ENCODE measurements at places on chromosomes 11 and 22.

- no peaks in the 10 kb centered on the region for H3K27me3 ChIP-seq
- H3K36me3 ChIP-seq = peaks cover 5% of the 10 kb centered on the region
- no peak overlapping the region for H3K27ac ChIP-seq
- H3K4me1 ChIP-seq = peaks cover 64% of the 10 kb centered on the region
- DNase-seq = no peak
Observed at GRCh38 chr11:85784480-85785265, 26.3 kb downstream of the SYTL2 start.

DNA sequence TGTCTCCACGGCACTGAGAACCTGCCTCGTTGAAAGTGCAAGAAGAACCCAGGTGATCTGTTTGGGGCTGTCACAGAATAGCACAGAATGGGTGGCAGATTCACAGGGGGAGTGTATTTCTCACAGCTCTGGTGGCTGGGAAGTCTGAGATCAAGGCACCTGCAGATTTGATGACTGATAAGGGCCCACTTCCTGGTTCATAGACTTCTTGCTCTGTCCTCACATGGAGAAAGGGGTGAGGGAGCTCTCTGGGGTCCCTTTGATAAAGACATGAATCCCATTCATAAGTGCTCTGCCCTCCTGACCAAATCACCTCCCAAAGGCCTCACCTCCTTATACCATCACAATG lies 198.5 kb upstream of the SORL1-AS1 start:
- H3K27me3 ChIP-seq = peaks cover 9% of the 10 kb centered on the region
- H3K27ac ChIP-seq = no peak overlapping the region
- H3K36me3 ChIP-seq = no peaks in the 10 kb centered on the region
- peaks cover 36% of the 10 kb centered on the region for H3K4me1 ChIP-seq
- no peak for DNase-seq

DNA sequence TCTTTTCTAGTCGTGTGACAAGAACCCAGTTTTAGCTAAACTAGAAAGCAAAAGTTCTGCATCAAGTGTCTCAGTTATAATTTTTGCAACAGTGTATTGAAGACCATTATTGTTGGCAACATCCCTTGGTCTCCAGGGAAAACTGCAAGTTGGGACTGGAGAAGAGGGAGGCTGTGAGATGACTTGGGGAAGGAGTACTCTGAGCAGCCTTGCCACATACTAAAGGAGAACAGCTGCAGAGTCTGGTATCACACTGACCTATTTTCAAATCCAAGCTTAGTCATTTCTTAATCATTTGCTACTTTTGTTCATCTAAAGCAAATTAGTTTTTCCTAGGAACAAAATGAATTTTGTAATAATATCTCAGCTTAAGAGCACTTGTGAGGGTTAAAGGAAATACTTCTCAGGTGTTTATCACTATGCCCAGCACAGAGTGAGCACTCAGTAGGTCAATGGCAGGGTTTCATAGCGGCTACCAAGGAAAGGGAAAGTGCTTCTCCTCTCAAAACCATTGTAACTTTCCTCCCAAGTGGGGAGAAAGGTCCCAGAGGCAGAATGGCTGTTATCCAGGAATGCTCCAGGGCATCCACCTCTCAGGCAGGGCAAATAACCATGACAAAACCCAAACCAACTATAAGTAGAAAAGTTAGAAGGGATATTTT lies 247.1 kb downstream of the C11orf87 start:
- H3K36me3 ChIP-seq = no peaks in the 10 kb centered on the region
- no peak overlapping the region for H3K27ac ChIP-seq
- no peak for DNase-seq
- no peaks in the 10 kb centered on the region for H3K27me3 ChIP-seq
- H3K4me3 ChIP-seq = no peak overlapping the region

DNA sequence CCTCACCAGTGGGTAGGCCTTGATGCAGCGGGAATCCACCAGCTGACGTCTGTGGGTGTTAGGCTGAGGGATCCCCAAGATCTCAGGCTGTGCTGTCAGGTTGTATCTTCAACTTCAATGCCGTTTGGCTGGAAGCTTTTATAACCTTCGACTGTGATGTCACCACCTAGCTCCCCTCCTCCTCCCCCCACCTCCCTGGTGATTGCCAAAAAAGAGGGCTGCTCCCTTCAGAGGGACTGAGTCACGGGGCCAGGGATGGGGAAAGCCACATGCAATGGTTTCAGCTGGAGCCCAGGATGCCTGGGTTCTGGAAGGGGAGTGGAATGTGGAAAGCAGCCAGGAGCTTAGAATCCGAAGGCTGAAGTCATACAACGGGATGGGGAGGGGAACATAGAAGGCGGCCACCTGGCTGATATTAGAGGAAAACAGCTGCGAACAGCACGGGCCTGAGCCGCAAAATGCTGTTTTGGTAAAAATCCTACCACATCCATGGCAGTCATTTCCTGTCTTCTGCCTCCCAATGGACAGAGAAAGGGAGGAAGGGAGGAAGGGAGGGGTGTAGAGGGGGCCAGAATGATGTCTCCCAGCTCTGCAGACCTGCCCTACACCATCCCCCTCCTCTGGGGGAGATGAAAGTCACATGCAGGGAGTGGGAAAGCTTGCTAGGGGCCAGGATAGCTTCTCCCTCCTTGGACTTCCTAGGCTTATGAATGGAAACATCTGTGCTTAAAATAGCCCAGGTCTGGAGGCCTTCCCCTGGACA lies at the start of gene LRRN4CL:
LRRN4CL (minus strand) TSS at position 110 of the 763 bp plus-strand sequence. CDS start 1,022 bp downstream, outside the sequence.
- DNase-seq = no peak
- H3K27ac ChIP-seq = no peak within 1 kb of the TSS
- H3K4me3 ChIP-seq = no peak within 1 kb of the TSS
- peaks cover 45% of the 10 kb centered on the region for H3K36me3 ChIP-seq

GRCh38 chr11:121141066-121141465 lies 40.0 kb downstream of the TECTA start:
- no peak for DNase-seq
- no peak overlapping the region for H3K4me3 ChIP-seq
- no peaks in the 10 kb centered on the region for H3K27me3 ChIP-seq
- H3K36me3 ChIP-seq = no peaks in the 10 kb centered on the region
- no peaks in the 10 kb centered on the region for H3K4me1 ChIP-seq

DNA sequence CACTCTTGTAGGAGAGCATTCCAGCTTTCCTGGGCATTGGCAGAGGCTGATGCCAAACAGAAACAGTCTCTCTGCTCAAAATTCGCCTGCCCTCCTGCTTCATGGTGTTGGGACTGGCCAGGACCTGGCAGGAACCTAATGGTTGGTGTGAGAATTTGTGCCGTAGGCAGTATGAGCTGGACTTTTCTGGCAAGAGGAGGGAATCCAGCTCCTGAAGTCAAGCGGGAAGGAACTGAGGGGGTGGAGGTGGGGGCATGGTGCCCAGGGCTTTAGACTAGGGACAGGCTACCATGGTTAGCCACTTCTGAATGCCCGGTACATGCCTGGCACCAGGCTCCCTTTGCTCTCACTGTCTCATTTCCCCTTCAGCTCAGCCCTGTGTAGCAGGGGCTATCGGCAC lies 6.9 kb upstream of the TOMM22 start:
- H3K4me3 ChIP-seq = no peak overlapping the region
- H3K4me1 ChIP-seq = no peaks in the 10 kb centered on the region
- DNase-seq = no peak
- peaks cover 32% of the 10 kb centered on the region for H3K36me3 ChIP-seq
- H3K27ac ChIP-seq = no peak overlapping the region

All from activated T-cell treated with anti-CD3 and anti-CD28 coated beads, Interleukin-2, amount 50 U/mL, for 24 hours (primary cell).